Progenitor cell of endocrine pancreas (in vitro differentiated cells): ENCODE measurements at places on chromosomes 12 and 14. TPM values are rescaled to one million over a fixed set of nuclear protein-coding genes. Genes with fewer than 3 reads are reported as not detected.

DNA sequence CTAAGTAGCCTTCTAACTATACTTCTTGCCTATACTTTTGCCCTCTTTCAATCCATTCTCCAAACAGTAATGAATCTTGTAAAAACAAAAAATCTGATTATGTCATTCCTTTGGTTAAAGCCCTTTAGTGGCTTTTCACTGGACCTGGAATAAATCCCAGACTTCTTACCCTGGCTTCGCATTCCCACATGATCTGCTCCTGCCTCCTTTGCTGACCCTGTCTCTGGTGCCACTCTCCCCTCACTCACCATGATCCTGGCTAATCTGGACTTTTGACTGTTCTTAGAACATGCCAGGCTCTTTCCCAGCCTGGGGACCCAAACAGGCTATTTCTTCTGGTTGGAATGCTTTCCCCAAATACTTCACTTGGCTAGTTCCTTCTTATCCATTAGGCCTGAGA, 7.9 kb downstream of the MIA2 start:
- H3K27ac ChIP-seq: no peak overlapping the region
- no peaks in the 10 kb centered on the region for H3K27me3 ChIP-seq
- no peak overlapping the region for H3K4me3 ChIP-seq
- DNase-seq: no peak
- H3K4me1 ChIP-seq: no peaks in the 10 kb centered on the region
- H3K36me3 ChIP-seq: no peaks in the 10 kb centered on the region

DNA sequence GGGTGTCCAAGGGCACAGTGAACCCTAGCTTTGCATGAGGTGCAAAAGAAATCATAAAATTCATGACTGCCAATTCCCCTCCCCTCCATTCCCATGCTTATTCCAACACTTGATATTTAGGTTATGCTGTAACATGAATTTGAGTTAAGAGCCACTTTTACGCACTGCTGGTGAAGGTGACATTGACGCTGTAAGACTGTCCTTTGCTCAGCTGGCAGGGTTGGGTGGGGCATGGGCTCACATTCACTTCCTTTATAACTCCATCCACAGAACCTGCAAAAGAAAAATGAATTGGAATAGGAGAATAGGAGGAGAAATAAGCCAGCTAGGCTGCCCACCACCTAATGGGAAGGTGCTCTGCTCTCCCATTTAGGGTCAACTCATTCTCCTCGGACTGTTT, 6.9 kb downstream of the NPC2 start:
- peaks cover 17% of the 10 kb centered on the region for H3K36me3 ChIP-seq
- no peaks in the 10 kb centered on the region for H3K27me3 ChIP-seq
- no peak for DNase-seq
- peaks cover 2% of the 10 kb centered on the region for H3K4me1 ChIP-seq

DNA sequence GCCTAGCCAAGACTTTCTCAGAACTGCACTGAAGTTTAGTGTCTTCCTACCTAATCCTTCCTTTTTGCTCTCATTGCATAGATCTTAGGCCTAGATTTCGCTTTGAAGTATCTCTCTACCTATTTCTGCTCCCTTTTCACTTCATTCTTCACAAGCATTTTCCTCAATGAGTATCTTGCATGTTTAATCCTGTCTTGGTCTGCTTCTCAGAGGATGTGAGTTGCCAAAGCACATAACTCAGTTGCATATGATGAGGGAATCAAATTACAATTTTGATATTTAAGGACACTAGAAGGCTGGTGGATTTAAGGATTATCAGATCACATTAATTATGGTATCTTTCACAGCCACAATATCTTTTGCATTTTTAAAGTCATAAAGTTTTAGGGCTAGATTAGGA, 195.5 kb upstream of the DAAM1 start:
- H3K4me3 ChIP-seq: no peak overlapping the region
- no peaks in the 10 kb centered on the region for H3K27me3 ChIP-seq
- H3K4me1 ChIP-seq: peaks cover 12% of the 10 kb centered on the region
- H3K36me3 ChIP-seq: no peaks in the 10 kb centered on the region
- no peak for DNase-seq

DNA sequence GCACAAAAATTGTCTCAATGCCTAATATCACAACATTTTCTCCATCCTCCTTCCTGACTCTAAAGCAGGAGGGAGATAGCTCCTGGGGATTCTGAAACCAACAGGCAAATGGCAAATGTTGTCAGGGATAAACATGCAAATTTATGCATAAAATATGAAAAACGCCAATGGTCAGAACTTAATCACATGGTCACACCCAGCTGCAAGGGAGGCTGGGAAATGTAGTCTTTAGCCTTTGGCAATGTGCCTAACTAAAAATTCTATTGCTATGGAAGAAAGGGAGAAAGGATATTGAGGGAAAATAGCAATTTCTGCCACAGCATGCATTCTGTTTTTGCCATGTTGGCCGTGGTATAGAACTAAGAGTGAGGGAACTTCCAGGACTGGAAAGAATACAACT, 11.7 kb upstream of the OASL start:
- H3K27ac ChIP-seq: no peak overlapping the region
- DNase-seq: no peak
- H3K36me3 ChIP-seq: no peaks in the 10 kb centered on the region
- H3K4me3 ChIP-seq: no peak overlapping the region

GRCh38 chr12:52798003-52798670, 2.2 kb upstream of the KRT3 start:
- H3K36me3 ChIP-seq: no peaks in the 10 kb centered on the region

DNA sequence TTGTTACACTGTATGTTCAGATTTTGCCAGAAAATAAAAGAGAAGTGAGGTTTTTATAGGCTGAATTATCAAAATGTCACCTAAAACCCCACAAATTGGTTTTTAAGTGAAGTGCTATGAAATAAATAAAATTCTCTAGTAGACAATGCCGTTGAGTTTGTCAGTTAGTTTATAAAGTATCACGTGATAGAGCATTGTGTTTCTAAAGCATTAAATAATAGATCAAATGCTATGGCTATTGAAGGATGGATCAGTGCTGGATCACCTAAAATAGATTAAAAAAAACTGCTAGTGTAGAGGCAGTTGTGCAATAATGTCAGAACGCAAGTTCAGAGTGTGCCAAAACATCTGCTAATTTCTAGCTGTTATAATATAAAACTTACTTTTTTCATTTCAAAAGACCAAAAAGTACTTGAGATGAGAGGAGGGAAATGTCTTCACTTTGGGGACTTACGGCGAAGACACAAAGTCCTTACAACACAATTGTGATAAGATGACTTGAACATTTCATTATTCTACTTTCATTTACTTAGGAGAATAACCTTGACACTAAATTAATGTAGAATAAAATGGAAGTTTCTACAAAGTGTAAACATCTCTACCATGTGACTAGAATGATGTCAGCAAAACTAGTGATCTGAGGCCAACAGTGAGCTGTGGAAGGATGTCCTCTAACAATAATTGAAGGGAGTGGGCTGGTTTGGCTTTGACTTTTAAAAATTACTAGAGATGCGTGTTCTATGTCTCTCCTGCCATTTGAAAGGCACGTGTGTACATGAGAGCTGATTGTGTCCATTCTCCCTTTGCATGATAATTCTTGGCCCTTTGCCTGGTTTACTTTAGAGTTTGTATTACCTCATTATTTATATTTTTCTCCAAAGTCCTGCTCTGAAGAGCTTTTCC, 154.4 kb upstream of the PDE3A start:
- peaks cover 16% of the 10 kb centered on the region for H3K4me1 ChIP-seq
- no peak overlapping the region for H3K4me3 ChIP-seq
- no peak for DNase-seq

DNA sequence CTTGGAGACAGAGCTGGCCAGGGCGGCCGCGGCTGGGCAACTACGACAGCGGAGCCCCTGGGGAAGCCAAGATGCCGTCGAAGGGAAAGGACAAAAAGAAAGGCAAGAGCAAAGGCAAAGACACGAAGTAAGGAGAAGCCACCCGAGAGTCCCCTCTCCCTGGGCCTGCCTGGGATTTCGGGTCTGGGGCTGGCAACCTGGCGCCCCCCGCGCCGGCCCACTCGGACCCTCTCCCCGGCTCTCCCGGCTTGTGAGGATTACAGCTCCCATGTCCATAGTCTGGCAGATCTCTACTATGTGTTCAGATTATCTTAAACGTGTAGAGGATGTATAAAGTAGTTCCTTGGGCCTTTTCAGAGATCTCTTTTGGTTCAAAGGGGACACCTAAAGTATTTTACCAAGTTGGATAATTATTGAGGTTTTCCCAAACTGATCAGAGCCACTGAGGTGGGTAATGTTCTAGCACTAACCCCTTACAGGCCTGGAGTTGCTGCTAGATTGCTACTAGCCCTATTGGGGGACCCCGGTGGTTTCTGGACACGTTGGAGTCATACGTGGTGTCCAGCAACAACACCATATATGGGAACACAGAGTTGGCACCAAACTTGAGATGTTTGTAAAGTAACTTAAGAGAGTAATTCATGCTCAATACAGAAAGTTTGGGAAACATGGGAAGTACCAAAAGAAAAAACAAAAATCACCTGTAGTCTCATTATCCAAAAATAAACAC, 424 bp downstream of the BBOF1 start:
- peak overlapping the region; percentile 89 for H3K4me3 ChIP-seq
- H3K36me3 ChIP-seq: no peaks in the 10 kb centered on the region
- H3K27me3 ChIP-seq: no peaks in the 10 kb centered on the region
- no peak for DNase-seq
- peak overlapping the region; percentile 87 for H3K27ac ChIP-seq
- peaks cover 5% of the 10 kb centered on the region for H3K4me1 ChIP-seq

DNA sequence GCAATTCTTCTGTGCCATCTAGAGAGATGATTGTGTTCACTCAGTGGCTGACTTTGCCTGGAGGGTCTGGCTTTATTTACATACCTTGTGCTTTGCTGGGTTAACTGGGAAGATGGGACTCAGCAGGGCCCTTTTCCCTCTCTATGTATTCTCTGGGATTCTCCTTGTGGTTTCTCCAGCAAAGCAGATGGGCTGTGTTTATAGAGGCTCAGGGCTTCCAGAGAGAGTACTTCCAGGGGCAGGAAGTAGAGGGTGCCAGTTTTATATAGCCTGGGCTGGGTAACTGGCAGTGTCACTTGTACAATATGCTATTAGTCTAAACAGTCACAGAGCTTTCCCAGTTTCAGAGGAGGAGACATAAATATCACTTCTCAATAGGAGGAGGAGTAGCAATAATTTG, 509.9 kb downstream of the DIO2 start:
- no peak for DNase-seq
- H3K4me3 ChIP-seq: no peak overlapping the region
- no peak overlapping the region for H3K27ac ChIP-seq
- peaks cover 3% of the 10 kb centered on the region for H3K36me3 ChIP-seq
- peaks cover 14% of the 10 kb centered on the region for H3K4me1 ChIP-seq

- peaks cover 4% of the 10 kb centered on the region for H3K4me1 ChIP-seq
- H3K4me3 ChIP-seq: no peak overlapping the region
- H3K27me3 ChIP-seq: peaks cover 18% of the 10 kb centered on the region
- no peaks in the 10 kb centered on the region for H3K36me3 ChIP-seq
- no peak for DNase-seq
These were observed 4.0 kb downstream of the GLT1D1 start for GRCh38 chr12:128857133-128857763.

- DNase-seq: no peak
- peaks cover 4% of the 10 kb centered on the region for H3K27me3 ChIP-seq
- H3K4me3 ChIP-seq: no peak overlapping the region
- peaks cover 3% of the 10 kb centered on the region for H3K4me1 ChIP-seq
- H3K27ac ChIP-seq: no peak overlapping the region
These were observed 68.2 kb upstream of the MDM1 start for GRCh38 chr12:68400226-68400829.

- peaks cover 3% of the 10 kb centered on the region for H3K27me3 ChIP-seq
- H3K27ac ChIP-seq: no peak overlapping the region
- DNase-seq: no peak
- no peaks in the 10 kb centered on the region for H3K4me1 ChIP-seq
- no peak overlapping the region for H3K4me3 ChIP-seq
These were observed 36.3 kb downstream of the SDR9C7 start for GRCh38 chr12:56897844-56898361.

MAP3K12 gene
- total RNA-seq: 11.9 and 17.0 TPM in 2 replicates

MLH3 gene
- total RNA-seq: 30.8 TPM in 2 replicates

SPTLC2 gene
- total RNA-seq: 53.6 and 54.2 TPM in 2 replicates

CIROP gene
- not detected in 2 replicates for total RNA-seq
